ENCODE measurements at places on chromosomes 4 and X. TPM values are rescaled to one million over a fixed set of nuclear protein-coding genes. Genes with fewer than 3 reads are reported as not detected.

DNA sequence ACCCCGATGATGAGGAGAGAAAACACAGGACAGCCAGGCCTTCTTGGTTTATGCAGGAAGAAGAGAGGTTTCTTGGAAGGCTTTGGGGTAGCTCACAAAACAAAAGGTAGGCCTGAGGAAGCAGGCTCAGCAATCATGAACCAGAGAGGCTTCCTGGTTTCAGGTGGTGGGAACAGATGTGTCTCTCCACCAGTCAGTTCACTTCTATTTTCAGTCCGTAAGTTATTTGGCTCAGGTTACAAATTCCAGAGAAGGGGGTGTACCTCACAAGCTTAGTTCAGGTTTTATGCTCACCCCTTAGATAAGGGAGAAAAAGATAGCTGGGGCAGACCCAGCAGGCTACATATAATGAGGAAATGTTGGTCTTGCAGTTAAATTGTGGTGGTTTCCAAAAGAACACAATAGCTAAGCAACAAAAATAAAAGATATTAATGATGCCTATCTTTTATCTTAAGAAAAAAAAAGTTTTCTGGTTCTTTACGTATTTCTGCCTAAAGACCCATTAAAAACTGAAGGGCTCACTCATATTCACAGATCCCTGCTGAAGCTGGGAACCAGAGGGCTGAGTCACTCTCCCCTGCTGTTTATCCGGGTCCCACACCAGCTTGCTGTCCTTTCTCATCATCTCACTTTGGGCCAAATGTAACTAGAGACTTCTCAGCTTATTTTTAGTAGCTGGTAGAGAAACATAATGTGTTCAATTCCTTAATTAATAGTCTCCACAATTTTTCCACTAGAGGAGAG is 177.0 kb downstream of the CAMK2D start:
- H3K4me1 ChIP-seq: peaks cover 5% of the 10 kb centered on the region
- no peaks in the 10 kb centered on the region for H3K36me3 ChIP-seq
- no peaks in the 10 kb centered on the region for H3K27me3 ChIP-seq

- H3K4me3 ChIP-seq: no peak overlapping the region
- no peak overlapping the region for H3K27ac ChIP-seq
- no peaks in the 10 kb centered on the region for H3K4me1 ChIP-seq
- no peaks in the 10 kb centered on the region for H3K36me3 ChIP-seq
These were observed 279.3 kb upstream of the BMP3 start for GRCh38 chr4:80751200-80751599.

The LSM6 gene
- total RNA-seq: 52.5 TPM

The RIPPLY1 gene
- not detected for total RNA-seq

DNA sequence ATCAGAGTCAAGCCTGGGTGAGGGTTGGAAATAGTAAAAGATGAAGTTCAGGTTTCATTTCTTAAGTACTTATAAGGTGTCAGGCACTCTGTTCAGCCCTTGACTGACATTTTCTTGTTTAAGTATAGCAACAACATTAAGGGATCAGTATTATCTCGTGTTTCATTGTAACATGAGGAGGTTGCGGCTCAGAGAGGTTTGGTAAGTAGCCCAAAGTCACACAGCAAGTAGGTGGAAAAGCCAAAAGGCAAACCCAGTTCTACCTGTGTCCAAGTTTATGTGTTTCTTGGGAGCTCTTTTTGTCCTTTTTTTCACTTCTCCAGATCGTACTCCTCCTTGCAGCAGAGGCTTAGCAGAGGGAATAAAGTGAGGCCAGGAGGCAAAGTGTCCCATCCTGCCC is 337.5 kb upstream of the KLF3 start:
- no peak for DNase-seq
- no peaks in the 10 kb centered on the region for H3K36me3 ChIP-seq

The SH3D19 gene
- total RNA-seq: 55.6 TPM

The MAGEC3 gene
- 0.18 TPM for total RNA-seq

The ATP10D gene
- total RNA-seq: 0.36 TPM

The TBX22 gene
- total RNA-seq: 0.71 TPM

DNA sequence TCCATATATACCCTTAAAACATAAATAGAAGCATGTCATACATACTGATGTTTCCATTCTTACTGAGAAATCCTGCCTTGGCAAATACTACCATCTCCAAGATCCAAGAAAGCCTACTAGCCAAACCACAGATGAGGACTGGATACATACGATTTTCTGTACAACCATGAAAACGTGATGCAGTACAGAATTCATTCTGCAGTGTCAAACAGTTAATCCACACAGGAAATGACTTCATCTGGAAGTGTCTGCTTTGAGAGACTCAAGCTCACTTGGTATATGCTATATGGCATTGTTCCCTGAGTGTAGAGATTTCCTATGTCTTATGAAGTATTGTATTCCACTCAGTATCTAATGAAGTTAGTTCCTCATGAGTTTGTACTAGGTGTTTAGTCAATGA is 94.3 kb downstream of the CT47B1 start:
- no peaks in the 10 kb centered on the region for H3K36me3 ChIP-seq

The NHSL2 gene
- total RNA-seq: 3.0 TPM

The LRCH2 gene
- total RNA-seq: 2.8 TPM

The REELD1 gene
- total RNA-seq: not detected

The MSX1 gene
- total RNA-seq: 0.46 TPM

- peak; percentile 50 for DNase-seq
- H3K4me3 ChIP-seq: peak overlapping the region; percentile 96
- H3K27ac ChIP-seq: no peak overlapping the region
- H3K36me3 ChIP-seq: peaks cover 21% of the 10 kb centered on the region
- peaks cover 3% of the 10 kb centered on the region for H3K4me1 ChIP-seq
- no peaks in the 10 kb centered on the region for H3K27me3 ChIP-seq
These were observed 730 bp downstream of the VBP1 start for GRCh38 chrX:155216940-155217440.

- peaks cover 6% of the 10 kb centered on the region for H3K4me1 ChIP-seq
- no peak overlapping the region for H3K27ac ChIP-seq
- no peaks in the 10 kb centered on the region for H3K36me3 ChIP-seq
These were observed 22.5 kb downstream of the DMD start for GRCh38 chrX:33188881-33189280.

The PDCL2 gene
- total RNA-seq: not detected

DNA sequence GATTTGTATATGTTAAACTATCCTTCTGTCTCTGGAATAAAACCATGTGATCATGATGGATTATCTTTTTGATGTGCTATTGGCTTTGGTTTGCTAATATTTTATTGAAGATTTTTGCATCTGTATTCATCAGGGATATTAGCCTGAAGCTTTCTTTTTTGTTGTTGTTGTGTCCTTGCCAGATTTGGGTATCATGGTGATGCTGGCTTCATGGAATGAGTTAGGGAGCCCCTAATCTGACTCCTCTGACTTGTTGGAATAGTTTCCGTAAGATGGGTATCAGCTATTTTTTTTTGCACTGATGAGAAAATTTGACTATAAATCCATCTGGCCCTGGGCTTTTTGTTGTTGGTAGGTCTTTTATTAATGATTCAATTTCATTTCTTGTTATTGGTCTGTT is 45.7 kb downstream of the ATP10D start:
- no peaks in the 10 kb centered on the region for H3K4me1 ChIP-seq
- DNase-seq: no peak
- H3K27me3 ChIP-seq: no peaks in the 10 kb centered on the region

DNA sequence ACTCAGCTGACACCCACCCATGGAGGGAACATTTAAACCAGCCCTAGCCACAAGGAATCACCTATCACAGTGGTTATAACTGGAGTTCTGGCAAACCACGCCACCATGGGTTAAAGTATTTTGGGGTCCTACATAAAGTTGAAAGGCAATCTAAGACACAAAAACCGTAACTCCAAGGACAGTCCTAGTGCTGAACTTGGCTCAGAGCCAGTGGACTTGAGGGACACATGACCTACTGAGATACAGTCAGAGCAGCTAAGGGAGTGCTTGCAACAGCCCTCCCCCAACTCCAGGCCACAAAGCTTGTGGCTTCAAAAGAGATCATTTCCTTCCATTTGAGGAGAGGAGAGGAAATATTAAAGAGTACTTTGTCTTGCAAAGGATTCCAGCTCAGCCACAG is 300.5 kb downstream of the FGF13 start:
- DNase-seq: no peak
- H3K4me1 ChIP-seq: no peaks in the 10 kb centered on the region
- no peak overlapping the region for H3K4me3 ChIP-seq

The PPEF2 gene
- total RNA-seq: not detected

Measured in endodermal cell (in vitro differentiated cells).